ENCODE measurements at places on chromosomes 1 and 21.

DNA sequence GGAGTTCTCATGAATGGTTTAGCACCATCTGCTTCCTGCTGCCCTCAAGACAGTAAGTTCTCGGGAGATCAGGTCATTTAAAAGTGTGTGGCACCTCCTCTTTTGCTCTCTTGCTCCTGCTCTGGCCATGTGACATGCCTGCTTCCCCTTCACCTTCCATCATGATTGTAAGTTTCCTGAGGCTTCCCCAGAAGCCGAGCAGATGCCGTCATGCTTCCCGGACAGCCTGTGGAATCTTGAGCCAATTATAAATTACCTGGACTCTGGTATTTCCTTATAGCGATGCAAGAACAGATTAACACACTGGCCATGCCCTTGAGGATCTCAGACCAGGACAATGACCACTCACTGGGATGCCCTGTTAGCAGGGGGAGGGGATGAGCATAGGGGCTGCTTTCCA is 212.3 kb downstream of the MATN1 start:
- DNase-seq: no peak

DNA sequence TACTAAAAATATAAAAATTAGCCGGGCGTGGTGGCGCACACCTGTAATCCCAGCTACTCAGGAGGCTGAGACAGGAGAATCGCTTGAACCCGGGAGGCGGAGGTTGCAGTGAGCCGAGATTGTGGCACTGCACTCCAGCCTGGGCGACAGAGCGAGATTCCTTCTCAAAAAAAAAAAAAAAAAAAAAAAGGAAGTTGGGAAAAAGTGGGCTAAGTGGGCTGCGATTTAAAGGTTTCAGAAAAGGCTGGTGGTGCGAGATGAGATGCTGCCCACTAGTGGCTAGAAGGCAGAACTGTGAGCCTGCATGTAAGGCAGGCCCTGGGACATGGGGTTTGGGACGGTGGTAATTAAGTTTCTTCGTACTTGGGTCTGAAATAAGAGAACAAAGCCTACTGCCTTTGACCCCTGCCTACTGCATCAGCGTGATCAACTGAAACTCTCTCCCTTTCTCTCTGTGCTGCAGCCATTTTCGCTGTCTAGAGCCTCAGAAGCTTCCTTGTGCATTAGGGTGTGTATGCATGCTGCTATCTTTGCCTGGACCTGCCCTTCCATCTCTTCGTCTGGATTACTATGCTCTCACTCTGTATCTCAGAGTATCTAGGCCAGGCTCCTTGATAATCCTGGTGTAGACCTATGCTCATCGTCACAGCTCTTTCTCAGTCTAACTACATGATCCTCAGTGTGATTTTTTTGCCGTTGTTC is 12.4 kb downstream of the FMOD start:
- no peak for DNase-seq

DNA sequence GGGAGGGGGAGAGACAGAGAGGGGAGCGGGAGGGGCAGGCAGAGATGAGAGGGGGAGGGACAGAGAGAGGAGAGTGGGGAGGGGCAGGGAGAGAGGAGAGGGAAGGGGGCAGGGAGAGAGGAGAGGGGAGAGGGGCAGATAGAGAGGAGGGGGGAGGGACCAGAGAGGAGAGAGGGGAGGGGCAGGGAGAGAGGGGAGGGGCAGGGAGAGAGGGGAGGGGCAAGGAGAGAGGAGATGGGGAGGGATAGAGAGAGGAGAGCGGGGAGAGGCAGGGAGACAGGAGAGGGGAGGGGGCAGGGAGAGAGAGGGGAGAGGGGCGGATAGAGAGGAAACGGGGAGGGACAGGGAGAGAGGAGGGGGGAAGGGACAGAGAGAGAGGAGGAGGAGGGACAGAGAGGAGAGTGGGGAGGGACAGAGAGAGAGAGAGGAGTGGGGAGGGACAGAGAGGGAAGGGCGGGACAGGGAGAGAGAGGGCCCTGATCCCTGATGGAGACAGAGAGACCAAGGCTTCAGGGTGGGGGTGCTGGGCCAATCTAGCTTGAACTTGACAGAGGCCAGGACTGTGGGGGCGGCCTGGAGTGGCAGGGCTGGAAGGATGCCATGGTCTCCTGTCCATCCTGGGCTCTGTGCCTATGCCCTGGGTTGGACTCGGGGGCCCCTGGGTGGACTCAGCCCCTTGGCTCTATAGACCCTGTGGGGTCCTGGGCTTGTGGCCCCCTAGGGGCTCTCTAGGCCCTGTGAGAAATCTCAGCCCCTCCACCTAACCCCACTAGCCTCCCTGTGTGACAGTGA is 43.6 kb downstream of the DMRTB1 start:
- DNase-seq: no peak

GRCh38 chr1:47881505-47882442 is 115.4 kb downstream of the TRABD2B start:
- no peak for DNase-seq

- no peak for DNase-seq
These were observed 146.4 kb downstream of the NOS1AP start for GRCh38 chr1:162215902-162216301.

GRCh38 chr21:29867796-29868195 is 72.0 kb downstream of the GRIK1 start:
- DNase-seq: no peak

DNA sequence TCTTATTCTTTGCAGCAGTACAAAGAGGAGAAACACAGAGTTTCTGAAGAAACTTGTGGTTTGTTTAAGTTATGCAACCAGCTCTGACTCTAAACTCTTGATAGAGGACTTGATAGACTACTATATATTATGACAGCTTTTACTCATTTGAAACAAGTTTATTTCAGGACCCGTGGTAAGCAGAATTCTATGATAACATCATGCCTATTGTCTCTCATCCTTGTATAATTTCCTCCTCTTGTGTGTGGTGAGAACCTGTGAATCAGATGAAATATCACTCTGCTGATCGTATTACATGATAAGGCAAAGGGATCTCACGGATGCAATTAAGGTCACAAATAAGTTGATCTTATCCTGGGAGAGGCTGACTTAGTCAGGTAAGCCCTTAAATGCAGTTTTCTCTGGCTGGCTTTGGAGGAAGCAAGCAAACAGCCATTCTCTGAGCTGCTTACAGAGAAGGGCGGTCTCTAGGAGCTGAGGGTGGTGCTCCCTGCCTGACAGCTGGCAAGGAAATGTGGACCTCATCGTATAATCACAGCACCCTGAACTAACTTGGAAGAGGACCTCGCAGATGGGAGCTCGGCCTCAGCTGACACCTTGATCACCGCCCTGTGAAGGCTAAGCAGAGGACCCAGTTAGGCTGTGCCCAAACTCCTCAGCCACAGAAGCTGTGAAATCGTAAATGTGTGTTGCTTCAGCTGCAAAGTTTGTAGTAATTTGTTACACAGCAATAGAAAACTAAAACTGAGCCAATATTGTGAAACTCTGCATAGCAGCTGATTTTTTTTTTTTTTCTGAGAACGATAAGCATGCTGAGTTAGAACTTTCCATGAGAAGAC is 151.1 kb upstream of the DPT start:
- DNase-seq: no peak

DNA sequence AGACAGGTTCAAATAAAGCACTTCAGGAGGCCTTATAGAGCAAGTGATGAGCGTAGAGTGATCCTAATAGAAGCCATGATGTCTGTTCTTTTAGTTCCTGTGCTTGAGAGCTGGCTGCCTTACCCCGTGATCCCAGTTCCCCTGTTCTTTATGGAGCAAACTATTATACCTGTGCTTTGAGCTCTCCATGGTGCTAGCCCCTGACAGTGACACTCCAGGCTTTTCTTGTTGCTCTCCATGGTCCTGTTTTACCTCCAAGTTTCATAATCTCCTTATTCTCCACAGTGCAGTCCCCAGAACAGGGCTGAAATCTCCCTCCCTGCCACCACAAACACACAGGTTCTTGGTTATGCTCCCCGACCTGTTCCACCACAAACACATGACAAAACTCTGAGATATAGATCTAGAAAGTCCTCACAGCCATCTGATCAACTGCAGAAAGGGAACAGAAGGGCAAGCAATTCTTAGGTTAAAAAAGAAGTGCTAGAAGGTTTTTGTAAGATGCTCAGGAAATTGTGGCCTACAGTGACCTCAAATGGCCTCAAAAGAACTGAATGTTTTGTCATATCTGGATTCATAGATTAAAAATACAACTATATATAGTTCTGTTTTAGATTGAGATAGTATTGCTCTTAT is 6.0 kb downstream of the CADM3 start:
- no peak for DNase-seq

- DNase-seq: no peak
These were observed 280.2 kb downstream of the PTGER3 start for GRCh38 chr1:70767377-70767776.

DNA sequence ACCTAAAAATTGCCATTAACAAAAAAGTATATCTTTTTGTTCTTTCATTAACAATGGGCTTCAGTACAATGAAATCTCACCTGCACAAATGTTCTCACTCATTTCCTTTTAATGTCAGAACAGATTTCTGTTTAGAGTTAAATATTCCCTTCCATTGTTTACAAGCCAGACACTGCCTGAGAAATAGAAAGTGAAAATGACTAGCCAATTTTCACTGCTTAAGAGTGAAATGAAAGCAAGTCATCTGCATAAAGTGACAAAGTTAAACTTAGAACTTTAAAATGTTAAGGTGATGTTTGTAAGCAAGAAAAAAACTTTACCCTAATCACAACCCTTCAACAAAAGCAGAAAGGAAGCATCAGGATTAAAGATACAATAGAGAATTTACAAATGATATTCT is 27.5 kb downstream of the COA6 start:
- DNase-seq: no peak

- no peak for DNase-seq
These were observed 37.4 kb upstream of the WASF2 start for GRCh38 chr1:27527223-27527889.

- DNase-seq: no peak
These were observed 117.2 kb downstream of the HHAT start for GRCh38 chr1:210445931-210446330.

- no peak for DNase-seq
These were observed 16.2 kb upstream of the RGS1 start for GRCh38 chr1:192559115-192560006.

- DNase-seq: no peak
These were observed 34.6 kb upstream of the FHAD1 start for GRCh38 chr1:15212216-15212953.

- DNase-seq: no peak
These were observed 79.5 kb upstream of the ZNF648 start for GRCh38 chr1:182141040-182141439.

DNA sequence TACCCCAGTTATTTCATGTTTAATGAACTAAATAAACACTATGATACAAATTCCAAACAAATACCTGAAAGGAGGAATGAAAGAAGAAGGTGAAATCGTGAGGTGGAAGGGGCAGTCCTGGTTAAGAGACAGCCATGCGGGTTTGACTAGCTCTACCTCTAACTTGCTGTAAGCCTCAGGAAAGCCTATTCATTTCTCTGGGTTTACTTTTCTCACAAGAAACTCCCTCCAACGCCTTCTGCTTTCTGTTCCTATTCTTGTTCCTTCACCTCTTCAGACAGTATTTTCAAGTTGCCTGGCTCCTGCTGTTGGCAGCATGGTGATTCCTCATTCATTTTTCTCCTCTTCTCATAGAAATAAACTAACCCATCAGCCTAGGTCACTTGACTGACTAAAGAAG is 92.4 kb downstream of the NTPCR start:
- DNase-seq: no peak

- no peak for DNase-seq
These were observed 61.2 kb downstream of the ANKRD13C start for GRCh38 chr1:70293186-70293843.

- DNase-seq: no peak
These were observed 18.6 kb downstream of the PIK3CD start for GRCh38 chr1:9670085-9670484.

DNA sequence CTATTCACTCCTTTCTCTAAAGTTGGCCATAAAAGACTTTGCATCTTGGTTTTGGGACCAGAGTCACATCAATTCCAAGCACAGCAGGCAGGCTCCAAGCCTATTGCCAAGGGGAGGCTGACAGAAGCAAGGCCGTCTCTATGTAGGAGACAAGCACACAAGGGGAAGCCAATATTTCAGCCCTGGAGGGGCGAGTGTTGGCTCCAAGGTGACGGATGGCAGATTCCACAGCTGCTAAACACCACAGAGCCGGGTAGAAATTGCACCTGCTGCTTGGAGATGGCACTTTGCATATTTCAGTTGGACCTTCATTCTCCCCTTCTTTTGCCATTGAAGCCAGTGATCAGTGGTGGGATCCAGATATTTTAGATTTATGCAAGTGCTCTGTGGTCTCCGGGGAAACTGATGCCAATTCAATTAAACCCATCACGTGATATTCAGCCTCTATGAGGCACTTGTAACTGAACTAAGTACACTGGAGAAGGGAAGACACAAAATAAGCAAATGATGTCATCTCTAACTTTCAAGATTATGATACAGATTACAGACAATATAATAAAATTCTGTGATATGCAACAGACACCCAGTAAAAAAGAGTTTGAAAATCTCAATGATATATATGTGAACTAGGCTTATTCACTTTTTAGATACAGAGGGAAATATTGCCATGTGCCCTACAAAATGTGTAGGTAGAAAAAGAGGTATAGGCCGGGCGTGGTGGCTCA is 102.8 kb upstream of the GREM2 start:
- no peak for DNase-seq

DNA sequence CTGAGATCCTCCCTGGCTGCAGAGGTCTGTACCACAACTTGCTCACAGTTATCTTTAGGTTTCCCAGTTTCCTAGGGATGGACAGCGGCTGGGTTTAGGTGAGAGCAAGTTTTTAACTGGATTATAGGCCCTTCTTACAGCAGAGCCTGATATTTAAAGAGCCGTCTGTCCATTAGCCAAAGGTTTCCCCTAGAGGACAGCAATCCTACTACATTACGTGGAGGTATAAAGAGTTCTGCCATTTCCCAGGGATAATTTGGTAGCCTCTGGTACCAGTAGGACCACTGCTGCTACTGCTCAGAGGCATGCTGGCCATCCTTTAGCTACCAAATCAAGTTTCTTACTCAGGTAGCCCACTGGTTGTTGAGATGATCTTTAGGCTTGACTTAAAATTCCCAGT is 21.9 kb upstream of the FCGR2A start:
- DNase-seq: no peak
